ENCODE measurements at places on chromosomes 7 and 10.
A peak's percentile ranks its signal among the peaks of the same experiment; 100 is the strongest.

DNA sequence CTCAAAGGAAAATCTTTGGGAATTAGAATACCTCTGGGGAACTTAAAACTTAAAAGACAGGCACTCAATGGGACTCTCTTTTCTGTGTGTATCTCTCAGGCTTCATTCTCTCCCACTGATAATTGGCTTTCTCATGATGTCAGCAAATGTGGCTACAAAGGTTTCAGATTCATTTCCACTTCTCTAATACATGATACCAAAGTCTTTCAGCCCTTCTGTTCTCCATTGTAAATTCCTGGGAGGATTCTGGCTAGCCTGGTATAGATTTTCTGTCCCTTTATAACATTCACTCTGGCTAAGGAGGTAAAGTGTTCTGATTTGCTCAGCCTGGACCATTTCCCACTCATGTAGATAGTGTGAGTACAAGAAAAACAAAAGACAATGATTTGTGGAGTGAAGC lies 606.2 kb downstream of the PCDH15 start:
- DNase-seq: no peak

- no peak for DNase-seq
Measured at GRCh38 chr7:105438847-105439173, 50.1 kb upstream of the SRPK2 start.

GRCh38 chr7:106864298-106865081 lies 592 bp upstream of the PIK3CG start:
- DNase-seq: no peak

- DNase-seq: no peak
Measured at GRCh38 chr10:112210666-112211065, 27.1 kb upstream of the GPAM start.

DNA sequence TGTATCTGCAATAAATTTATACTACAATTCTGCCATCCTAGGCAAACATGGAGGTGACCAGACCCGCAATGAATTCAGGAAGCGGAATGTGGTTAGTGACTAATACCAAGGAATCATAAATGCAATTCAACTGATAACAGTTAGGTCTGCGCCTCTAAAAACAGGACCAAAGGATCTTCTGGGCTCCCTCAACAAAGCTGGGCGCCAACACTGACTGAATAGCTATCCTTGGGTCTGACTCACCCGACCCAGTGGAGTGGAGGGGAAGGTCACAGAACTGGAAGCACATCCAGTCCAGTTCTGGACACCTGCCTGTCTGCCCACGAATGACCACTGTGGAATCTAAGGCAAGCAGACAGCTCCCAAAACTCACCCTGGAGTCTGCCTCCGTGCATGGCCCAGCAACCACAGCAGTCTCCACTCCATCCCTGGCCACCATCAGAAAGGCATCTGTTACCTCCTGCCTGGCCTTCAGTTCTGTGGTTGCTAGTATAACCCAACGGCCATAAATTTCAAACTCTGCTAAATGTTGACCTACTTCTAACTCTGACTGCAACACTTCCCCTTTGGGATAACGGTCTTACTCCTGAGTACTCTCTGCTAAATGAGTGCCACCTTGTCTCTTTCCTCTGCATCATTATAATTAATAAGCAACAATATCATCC lies 43.0 kb upstream of the DLX6 start:
- DNase-seq: no peak

DNA sequence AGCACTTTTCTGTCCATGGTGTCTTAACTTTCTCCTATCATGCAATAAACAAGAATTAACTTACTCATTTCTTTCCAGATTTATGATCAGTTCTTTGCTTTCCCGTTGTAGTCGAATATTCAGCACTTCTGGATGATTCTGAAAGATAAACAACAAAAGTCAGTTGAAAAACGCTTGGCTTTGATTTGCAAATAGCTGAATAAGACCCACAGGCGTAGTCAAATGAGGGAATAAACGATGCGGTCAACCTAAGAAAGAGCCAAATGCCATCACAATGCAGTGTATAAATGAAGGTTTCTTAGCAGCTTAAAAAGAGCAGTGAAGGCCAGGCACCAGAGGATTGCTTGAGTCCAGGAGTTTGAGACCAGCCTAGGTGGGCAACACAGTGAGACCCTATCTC lies 109.4 kb downstream of the ADAM12 start:
- no peak for DNase-seq

- DNase-seq: no peak
Measured at GRCh38 chr10:117132751-117133231, 5.3 kb downstream of the VAX1 start.

GRCh38 chr7:29113384-29114102 lies 32.8 kb downstream of the CPVL start:
- no peak for DNase-seq

GRCh38 chr7:132997505-132997904 lies 84.4 kb downstream of the CHCHD3 start:
- no peak for DNase-seq

GRCh38 chr10:10223131-10223530 lies 794.5 kb upstream of the CELF2 start:
- no peak for DNase-seq

DNA sequence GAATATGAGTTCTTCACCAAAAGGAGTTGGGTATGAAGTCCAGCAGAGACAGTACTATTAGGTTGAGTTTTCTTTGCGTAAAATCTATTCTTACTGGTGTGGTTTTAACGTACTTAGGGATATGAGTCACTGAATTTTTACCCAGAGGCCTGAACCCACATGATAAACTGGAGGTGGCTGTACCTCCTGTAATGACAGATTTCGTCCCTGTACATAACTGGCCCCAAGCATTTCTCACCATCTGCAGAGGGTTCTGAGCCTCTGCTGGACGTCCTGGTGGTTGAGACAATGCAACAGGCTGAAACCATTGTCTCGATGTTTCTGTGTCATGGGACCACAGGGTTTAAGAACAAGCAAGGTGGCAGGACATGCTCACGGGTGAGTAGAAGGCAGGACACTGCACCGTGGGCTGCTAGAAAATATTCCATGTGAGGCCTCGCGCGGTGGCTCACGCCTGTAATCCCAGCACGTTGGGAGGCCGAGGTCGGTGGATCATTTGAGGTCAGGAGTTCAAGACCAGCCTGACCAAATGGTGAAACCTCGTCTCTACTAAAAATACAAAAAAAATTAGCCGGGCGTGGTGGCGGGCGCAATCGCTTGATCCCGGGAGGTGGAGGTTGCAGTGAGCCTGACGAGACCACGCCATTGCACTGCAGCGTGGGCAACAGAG lies 233.9 kb downstream of the DNAJB6 start:
- DNase-seq: no peak

GRCh38 chr7:11182736-11183135 lies 209.1 kb downstream of the PHF14 start:
- DNase-seq: no peak

GRCh38 chr10:34374356-34375045 lies 440.6 kb downstream of the PARD3 start:
- DNase-seq: no peak

DNA sequence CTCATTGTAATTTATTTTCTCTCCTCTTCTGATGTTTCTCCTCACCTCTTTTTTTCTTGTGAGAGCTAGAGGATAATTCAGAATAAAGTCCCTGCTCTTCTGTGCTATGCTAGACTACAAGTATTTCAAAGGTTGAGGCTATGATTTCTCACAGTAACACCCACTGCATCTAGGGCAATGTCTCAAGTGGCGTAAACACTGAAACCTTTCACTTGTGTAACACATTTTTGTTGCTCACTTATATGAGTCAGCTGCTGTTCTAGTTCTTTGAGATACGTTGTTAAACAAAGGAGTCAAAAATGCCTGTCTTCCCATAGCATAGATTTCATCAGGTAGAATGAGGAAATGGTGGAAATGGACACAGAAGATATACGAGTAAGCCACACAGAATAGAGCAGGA lies 305.1 kb upstream of the PITRM1 start:
- DNase-seq: no peak

GRCh38 chr10:87961314-87961713 lies 97.9 kb downstream of the PTEN start:
- DNase-seq: no peak

- no peak for DNase-seq
Measured at GRCh38 chr10:124860426-124860825, 58.8 kb downstream of the ABRAXAS2 start.

- peak; percentile 51 for DNase-seq
Measured at GRCh38 chr7:146115851-146116520, 615 bp upstream of the CNTNAP2 start.

- DNase-seq: peak; percentile 25
Measured at GRCh38 chr10:97888641-97889262, 39.1 kb downstream of the GOLGA7B start.

DNA sequence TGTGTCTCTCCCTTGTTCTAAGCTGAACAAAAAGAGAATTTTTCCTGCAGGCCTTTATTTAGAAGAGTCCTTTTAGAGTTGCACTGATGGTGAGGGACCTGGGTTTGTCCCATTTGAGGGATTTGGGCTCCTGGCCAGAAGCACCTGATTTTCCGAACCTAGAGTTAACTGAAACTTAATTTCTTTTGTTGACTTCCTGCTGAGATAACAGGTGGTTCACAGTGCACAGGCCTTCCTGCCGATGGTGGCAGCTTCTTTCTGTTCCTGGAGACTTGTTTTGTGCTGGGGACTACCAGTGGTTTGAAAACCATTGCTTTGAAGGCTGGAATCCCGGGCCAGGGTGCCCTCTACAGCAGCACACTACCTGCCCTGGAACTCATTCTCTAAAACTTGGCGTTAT lies 99.2 kb downstream of the SUGCT start:
- DNase-seq: no peak

- no peak for DNase-seq
Measured at GRCh38 chr10:95821720-95822119, 65.8 kb downstream of the ENTPD1 start.

GRCh38 chr10:99115703-99116102 lies 119.9 kb downstream of the HPSE2 start:
- DNase-seq: no peak

GRCh38 chr10:86361156-86362128 lies 5.2 kb downstream of the GRID1 start:
- DNase-seq: no peak

DNA sequence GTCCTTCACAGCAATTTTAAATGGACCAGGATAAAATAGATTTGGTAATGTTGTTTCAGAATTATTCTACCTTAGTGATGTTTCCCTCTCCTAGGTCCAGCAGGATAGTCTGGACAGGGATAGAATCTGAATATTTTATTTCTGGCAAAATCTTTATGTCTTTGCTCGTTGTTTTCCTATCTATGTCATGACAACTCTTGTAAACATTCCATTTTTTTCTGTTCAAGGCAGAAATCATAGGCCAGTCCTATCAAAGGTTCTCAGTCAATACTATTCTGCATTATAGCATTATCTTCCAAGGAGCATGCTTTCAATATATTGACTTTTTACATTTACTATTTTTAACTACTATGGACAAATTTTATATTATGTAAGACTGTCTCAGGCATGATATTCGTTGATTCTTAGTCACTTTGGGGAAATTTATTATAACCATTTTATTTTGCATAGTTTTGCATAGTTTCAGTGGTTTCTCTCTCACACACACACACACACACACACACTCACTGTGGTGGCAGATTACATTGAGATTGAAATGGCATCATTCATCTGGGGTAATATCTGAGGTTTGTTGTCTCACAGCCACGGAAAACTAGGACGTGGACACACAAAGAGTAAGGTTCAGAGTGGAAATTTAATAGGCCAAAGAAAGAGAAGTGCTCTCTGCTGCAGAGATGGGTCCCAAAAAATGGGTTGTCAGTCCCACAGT lies 17.2 kb downstream of the TAS2R60 start:
- no peak for DNase-seq

- DNase-seq: peak; percentile 53
Measured at GRCh38 chr10:132396494-132397035, 435 bp upstream of the PWWP2B start.

DNA sequence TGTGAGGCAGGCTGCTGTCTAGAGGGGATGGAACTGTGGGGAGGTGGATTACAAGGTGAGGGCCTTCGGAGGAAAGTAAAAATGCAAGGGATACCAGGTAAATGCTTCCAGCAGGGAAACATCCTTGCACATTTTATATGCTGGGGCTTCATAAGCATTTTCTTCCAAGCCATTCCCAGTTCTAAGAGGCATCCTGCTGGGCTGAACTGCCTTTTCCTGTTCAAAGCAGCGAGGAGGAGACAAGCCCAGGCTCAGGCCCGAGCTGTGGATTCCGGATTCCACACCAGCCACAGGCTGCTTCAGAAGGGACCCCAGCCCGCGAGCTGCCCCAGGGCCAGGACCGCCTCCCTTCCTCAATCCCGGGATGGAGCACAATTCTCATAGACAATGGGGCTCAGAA lies 249.7 kb downstream of the TNS3 start:
- no peak for DNase-seq

DNA sequence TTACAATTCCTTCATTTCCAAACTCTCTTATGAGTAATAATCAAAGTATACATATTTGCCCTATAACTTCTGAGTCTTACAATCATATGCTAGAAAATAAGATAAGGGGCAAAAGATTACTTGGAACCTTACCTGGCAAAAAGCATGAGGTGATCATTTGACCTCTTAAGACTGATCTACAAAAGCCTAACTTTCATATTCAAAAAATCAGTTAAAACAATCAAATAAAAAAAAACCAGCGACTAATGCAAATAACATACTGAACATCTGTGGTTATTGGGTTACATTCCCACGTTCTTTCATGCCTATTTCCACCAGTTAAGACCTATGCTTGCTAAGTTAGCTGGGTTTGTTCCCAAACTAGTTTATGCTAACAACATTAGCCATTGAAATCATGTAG lies 187.6 kb downstream of the RNF133 start:
- DNase-seq: no peak

DNA sequence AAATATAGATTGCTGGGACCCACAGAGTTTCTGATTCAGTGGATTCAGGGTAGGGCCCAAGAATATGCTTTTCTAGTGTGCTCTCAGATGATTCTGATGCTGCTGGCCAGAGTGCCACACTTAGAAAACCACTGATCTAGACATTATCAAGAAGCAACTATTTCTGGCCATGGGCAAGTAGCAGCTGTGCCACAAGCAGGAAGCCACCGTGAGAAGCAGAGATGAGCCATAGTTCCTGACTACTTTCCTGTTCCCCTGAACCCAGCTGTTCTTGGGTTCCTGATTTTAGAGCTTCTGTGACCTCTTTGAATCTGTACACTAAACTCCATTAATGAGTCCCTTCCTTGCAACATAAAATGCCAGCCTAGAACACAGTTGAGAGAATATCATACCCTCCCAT lies 38.1 kb upstream of the PIK3AP1 start:
- DNase-seq: no peak

DNA sequence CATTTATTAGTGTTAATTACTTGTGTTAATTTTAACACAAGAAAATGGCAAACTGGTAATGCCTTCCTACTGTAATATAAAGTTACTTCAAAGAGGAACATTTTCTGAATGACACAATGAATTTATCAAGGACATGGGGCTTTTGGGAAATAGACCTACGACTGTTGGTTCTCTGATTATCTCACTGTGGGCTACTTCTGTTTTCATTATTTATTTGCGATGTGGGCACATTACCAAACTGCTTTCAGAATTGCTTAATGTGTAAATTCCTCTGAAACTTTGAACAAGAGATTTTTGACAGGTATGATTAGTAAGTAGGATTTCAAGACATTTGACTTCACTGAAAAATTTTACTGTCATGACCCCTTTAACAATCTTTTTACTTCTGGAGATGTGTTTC lies 535.6 kb downstream of the CNTNAP2 start:
- no peak for DNase-seq
